ENCODE measurements at places on chromosomes 16 and 17. TPM values are rescaled to one million over a fixed set of nuclear protein-coding genes. Genes with fewer than 3 reads are reported as not detected.
A peak's percentile ranks its signal among the peaks of the same experiment; 100 is the strongest.

- no peaks in the 10 kb centered on the region for H3K27me3 ChIP-seq
- peak overlapping the region; percentile 97 for H3K4me3 ChIP-seq
- peaks cover 16% of the 10 kb centered on the region for H3K36me3 ChIP-seq
- DNase-seq, result peak; percentile 46
These were observed 692 bp upstream of the SOCS1 start for GRCh38 chr16:11256661-11257130.

GRCh38 chr17:72116661-72117521, 3.9 kb upstream of the SOX9 start:
- H3K27me3 ChIP-seq, result no peaks in the 10 kb centered on the region
- no peak for DNase-seq
- no peak overlapping the region for H3K27ac ChIP-seq

DNA sequence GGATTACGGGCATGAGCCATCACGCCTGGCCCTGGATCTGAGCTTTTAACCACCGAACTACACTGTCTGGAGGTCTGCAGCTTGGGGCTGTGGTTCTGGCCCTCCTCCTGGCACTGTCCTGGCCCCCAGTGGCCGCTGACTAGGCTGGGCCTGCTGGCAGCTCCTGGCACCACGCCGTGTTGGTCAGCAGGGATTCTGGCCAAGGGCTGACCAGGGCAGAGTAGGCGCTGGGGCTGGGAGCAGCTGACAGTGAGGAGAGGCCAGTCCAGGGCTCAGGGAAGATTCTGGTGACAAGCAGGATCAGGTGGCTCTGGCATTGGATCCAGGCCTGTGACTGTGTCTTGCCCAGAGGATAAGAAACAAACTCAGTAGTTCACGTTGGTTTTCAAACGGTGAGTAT, 14.6 kb downstream of the EEF2K start:
- H3K27me3 ChIP-seq, result no peaks in the 10 kb centered on the region
- H3K4me1 ChIP-seq, result peaks cover 12% of the 10 kb centered on the region
- no peak overlapping the region for H3K27ac ChIP-seq
- DNase-seq, result no peak
- no peak overlapping the region for H3K4me3 ChIP-seq
- peaks cover 12% of the 10 kb centered on the region for H3K36me3 ChIP-seq

DNA sequence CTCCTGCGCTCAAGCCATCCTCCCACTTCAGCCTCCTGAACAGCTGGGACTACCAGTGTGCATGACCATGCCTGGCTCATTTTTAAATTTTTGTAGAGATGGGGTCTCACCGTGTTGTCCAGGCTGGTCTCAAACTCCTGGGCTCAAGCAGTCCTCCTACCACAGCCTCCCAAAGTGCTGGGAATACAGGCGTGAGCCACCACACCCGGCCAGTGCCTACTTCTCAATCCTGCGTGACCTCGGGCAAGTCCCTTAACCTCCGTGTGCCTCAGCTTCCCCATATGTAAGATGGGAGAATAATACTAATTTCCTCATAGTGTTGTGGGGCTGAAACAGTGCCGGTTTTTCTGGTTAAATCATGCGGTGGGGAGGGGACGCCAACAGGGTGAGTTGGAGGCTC, 143.5 kb upstream of the CIBAR2 start:
- no peaks in the 10 kb centered on the region for H3K27me3 ChIP-seq
- no peak for DNase-seq
- H3K36me3 ChIP-seq, result no peaks in the 10 kb centered on the region
- no peaks in the 10 kb centered on the region for H3K4me1 ChIP-seq

DNA sequence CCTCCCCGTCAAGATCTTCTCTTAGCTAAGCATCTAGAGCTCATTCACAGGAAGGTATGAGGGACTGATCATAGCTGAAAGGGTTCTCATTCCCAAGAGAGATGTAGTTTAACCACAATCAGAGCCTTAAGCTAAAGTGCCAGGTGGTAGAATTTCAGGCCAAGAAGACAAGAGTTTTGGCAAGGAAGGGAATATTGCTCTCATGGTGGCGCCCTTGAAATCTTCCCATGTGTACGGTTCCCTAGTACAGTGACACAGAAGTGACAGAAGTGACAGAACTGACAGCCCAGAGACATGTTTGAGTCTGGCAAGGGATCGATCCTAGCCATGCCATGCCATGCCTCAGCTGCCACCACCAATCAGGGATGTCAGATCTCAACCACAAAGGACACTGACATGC, 2.5 kb downstream of the GRIN2C start:
- H3K36me3 ChIP-seq, result no peaks in the 10 kb centered on the region
- peaks cover 76% of the 10 kb centered on the region for H3K27me3 ChIP-seq
- H3K27ac ChIP-seq, result no peak overlapping the region
- DNase-seq, result no peak
- no peaks in the 10 kb centered on the region for H3K4me1 ChIP-seq

GRCh38 chr16:48583075-48584065, 26.6 kb downstream of the N4BP1 start:
- DNase-seq, result no peak
- no peaks in the 10 kb centered on the region for H3K27me3 ChIP-seq
- peak overlapping the region; percentile 17 for H3K27ac ChIP-seq
- peaks cover 9% of the 10 kb centered on the region for H3K4me1 ChIP-seq
- H3K4me3 ChIP-seq, result no peak overlapping the region

DNA sequence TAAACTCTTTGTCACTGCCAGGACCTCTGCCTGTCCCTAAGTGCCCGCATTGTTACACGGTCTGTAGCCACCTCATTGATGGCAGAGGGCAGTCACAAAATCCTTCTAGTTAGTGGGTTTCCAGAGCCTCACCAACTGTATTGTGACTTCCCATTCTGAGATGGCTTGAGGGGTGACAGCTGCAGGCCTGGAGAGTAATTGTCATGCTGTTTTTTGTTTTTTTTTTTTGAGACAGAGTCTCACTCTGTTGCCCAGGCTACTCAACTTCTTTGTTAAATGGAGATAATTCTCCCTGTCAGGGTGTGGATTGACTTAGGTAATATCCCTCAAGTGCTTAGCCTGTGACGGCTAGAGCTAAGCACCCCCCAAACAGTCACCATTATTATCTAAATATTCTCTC, 77.9 kb downstream of the SDR42E1 start:
- no peaks in the 10 kb centered on the region for H3K27me3 ChIP-seq
- peaks cover 6% of the 10 kb centered on the region for H3K36me3 ChIP-seq
- DNase-seq, result no peak

DNA sequence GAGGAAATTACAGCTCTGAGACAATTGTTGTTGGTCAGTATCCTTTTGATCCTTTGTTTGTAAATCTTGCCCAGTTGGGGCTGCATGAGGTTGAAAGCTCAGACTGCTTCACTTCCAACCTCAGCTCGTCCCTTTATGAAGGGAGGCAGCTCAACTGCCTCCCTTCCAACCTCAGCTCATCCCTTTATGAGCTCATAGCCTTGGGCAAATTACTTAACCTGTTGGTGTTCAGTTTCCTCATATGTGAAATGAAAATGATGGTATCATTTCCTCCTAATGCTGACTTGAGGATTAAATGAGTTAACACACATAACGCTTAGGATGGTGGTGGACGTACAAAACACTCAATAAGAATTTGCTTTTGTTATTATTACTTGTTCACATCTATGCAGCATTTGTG, 265.1 kb downstream of the CDH13 start:
- H3K4me3 ChIP-seq, result no peak overlapping the region
- H3K36me3 ChIP-seq, result no peaks in the 10 kb centered on the region
- DNase-seq, result peak; percentile 10
- no peaks in the 10 kb centered on the region for H3K27me3 ChIP-seq

DNA sequence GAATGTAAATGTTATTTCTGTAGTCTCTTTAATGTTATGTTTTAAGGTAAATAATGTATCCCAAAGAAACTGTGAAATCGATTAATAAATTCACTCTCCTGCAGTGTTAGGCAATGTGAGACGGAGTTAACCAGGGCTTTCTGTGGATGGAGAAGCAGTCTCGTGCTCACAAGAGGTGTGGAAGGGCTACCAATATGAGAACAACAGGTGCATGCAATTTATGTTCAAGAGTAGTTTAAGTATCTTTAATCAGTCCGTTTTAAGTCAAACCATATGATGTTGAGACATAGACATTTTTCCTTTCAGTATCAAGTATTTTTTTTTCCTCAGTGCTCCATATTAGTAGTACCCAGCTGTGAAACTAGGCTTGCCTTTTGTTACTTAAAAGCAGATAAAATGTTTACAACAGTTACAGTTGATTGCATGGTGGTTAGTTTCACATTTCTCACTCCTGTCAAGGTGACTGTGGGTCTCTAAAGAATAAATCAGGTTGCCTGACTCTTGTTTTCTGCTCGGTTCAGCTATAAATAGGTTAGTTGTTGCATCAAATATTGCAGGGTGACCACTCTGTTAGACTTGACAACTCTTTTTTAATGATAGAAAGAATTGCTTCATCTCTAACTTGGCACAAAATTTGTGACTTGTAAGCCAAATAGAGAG, 54.4 kb downstream of the COX10 start:
- DNase-seq, result no peak
- H3K4me1 ChIP-seq, result peaks cover 15% of the 10 kb centered on the region
- no peak overlapping the region for H3K4me3 ChIP-seq
- H3K27me3 ChIP-seq, result no peaks in the 10 kb centered on the region

DNA sequence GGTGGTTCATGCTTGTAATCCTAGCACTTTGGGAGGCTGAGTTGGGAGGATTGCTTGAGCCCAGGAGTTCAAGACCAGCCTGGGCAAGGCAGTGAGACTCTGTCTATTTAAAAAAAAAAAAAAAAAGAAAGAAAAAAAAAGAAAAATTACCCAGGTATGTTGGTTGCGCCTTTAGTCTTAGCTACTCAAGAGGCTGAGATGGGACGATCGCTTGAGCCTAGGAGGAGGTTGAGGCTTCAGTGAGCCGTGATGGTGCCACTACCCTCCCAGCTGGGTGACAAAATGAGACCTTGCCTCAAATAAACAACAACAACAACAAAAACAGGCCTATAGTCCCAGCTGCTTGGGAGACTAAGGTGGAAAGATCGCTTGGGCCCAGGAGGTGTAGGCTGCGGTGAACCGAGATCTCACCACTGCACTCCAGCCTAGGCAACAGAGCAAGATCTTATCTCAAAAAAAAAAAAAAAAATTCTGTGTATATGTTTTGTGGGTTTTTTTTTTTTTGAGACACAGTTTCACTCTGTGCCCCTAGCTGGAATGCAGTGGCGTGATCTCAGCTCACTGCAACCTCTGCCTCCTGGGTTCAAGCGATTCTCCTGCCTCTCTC, 12.5 kb upstream of the ANKRD40CL start:
- H3K27ac ChIP-seq, result no peak overlapping the region
- no peak for DNase-seq
- peaks cover 3% of the 10 kb centered on the region for H3K4me1 ChIP-seq
- H3K4me3 ChIP-seq, result no peak overlapping the region

- H3K36me3 ChIP-seq, result no peaks in the 10 kb centered on the region
- no peaks in the 10 kb centered on the region for H3K27me3 ChIP-seq
- H3K27ac ChIP-seq, result no peak overlapping the region
- H3K4me3 ChIP-seq, result no peak overlapping the region
- H3K4me1 ChIP-seq, result peaks cover 43% of the 10 kb centered on the region
These were observed 31.2 kb downstream of the GNA13 start for GRCh38 chr17:65025297-65025696.

- no peak overlapping the region for H3K4me3 ChIP-seq
- no peak overlapping the region for H3K27ac ChIP-seq
These were observed 6.6 kb upstream of the ATP6V0C start for GRCh38 chr16:2507052-2507659.

DNA sequence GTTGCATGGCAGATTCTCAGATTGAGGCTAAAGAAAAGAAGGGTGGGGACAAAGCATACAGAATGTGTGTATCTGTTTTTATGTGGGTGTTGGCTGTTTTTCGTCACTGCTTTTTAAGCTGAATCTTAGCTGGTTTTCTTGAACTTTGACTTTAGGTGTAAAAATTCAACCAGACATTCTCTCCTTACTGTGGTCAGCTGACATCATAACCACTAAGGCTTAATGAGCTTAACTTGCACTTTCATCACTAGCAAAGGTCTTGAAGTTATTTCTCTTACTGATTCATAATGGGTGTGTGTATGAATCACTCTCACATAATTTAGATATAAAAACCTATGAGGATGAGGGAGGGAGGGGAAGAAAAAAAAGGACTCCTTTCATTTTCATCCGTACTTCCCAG, 4.0 kb upstream of the CDC6 start:
- H3K27me3 ChIP-seq, result no peaks in the 10 kb centered on the region
- peaks cover 19% of the 10 kb centered on the region for H3K4me1 ChIP-seq
- peak overlapping the region; percentile 37 for H3K27ac ChIP-seq
- peak; percentile 74 for DNase-seq

GRCh38 chr17:63775420-63775819, 1.4 kb downstream of the DDX42 start:
- peaks cover 43% of the 10 kb centered on the region for H3K36me3 ChIP-seq
- H3K27me3 ChIP-seq, result no peaks in the 10 kb centered on the region
- peak; percentile 6 for DNase-seq
- H3K4me1 ChIP-seq, result peaks cover 30% of the 10 kb centered on the region
- peak overlapping the region; percentile 100 for H3K27ac ChIP-seq

- no peak overlapping the region for H3K4me3 ChIP-seq
- no peaks in the 10 kb centered on the region for H3K27me3 ChIP-seq
- no peak overlapping the region for H3K27ac ChIP-seq
- peaks cover 8% of the 10 kb centered on the region for H3K4me1 ChIP-seq
These were observed 26.0 kb upstream of the LASP1NB start for GRCh38 chr17:38899421-38899820.

- peaks cover 6% of the 10 kb centered on the region for H3K4me1 ChIP-seq
- H3K4me3 ChIP-seq, result no peak overlapping the region
- DNase-seq, result no peak
- H3K27me3 ChIP-seq, result peaks cover 69% of the 10 kb centered on the region
These were observed 48.1 kb upstream of the TMEM97 start for GRCh38 chr17:28270926-28271325.

DNA sequence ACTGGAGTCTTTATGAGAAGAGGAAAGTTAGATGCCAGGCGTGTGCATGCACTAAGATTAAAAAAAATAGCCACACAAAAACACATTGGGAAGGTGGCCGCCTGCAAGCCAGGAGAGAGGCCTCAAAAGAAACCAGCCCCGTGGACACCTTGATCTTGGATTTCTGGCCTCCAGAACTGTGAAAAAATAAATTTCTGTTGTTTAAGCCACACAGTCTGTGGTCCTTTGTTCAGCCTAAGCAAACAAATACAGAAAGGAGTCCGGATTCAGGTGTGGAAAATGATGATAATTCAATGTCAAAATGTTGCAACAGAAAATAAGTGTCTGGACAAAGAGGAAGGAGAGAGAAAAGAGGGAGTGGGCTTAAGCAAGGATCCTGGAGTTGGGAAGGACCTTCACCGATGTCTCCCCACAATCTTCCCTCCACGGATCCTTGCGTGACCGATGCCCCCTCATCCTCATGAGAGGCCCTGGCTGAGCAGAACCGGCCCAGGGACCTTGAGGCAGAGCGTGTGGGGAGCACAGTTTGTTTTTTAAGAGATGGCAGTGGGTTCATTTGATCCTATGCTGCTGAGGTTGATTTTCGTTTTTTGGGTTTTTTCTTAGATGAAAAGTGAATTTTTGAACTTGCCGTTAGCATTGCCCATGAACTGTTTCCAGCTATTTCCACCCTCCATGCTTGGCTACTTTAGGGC, 133.2 kb downstream of the IRX3 start:
- DNase-seq, result no peak
- H3K4me3 ChIP-seq, result no peak overlapping the region
- no peaks in the 10 kb centered on the region for H3K4me1 ChIP-seq
- H3K27ac ChIP-seq, result no peak overlapping the region
- H3K36me3 ChIP-seq, result peaks cover 5% of the 10 kb centered on the region
- H3K27me3 ChIP-seq, result no peaks in the 10 kb centered on the region

- H3K36me3 ChIP-seq, result no peaks in the 10 kb centered on the region
- DNase-seq, result no peak
- no peak overlapping the region for H3K27ac ChIP-seq
- H3K4me3 ChIP-seq, result no peak overlapping the region
- H3K4me1 ChIP-seq, result no peaks in the 10 kb centered on the region
These were observed 32.0 kb upstream of the TOX3 start for GRCh38 chr16:52578829-52579498.

The PRSS8 gene
- total RNA-seq, result 24.6 TPM

The DPH1 gene
- 45.2 TPM for total RNA-seq

The TP53TG3C gene
- total RNA-seq, result not detected

The CD300H gene
- total RNA-seq, result not detected

The TMEM92 gene
- total RNA-seq, result 1.1 TPM
